ENCODE measurements at places on chromosomes 3 and 15.
A peak's percentile ranks its signal among the peaks of the same experiment; 100 is the strongest.

GRCh38 chr3:40780291-40780924, 255.6 kb downstream of the ZNF621 start:
- no peak for DNase-seq

GRCh38 chr3:62809369-62809768, 65.8 kb downstream of the CADPS start:
- DNase-seq: no peak

DNA sequence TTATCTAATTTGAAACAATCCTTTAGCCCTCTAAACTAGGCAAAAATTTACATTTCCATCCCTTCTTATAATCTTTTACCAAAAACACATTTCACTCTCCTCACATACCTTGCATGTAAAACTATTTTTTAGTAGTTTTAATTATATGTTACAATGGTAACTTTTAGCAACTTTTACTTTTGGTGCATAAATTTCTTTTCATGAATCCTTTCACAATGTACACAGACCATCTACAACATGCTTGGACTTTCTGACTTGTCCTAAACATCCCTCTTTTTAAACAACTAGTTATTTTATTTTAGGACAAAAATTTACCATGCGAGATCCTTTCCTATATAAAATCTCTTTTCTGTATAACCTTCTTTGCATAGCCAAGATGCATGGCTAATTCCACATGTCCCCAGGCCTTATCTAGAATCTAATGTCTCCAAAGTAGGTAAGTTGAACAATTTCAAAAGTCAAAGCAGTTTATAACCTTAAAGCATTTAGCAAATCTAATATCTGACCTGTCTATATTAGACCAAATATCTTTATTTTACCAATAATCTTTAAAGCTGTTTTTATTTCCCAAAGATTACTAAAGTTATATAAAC, 14.4 kb upstream of the ALDH1L1 start:
- DNase-seq: no peak

DNA sequence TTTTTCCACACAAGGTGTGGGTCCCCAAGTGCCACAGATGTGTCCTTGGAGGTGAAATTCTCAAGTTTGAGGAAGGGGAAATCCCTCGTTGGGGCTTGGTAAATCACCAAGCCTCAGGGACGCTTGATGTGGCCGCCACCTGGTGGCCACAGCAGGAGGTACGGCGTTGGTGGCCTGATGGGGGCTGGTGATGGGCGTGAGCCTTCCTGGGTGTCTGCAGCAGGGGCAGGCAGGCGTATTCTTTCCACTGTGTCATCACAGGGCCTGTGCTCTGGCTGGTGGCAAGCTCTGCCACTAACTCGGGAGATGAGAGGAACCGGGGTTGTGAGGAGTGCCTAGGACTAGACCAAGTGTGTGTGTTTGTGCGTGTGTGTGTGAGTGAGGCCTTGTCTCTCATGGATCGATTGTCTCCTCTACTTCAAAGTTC, 4.2 kb downstream of the ACOX2 start:
- peak; percentile 48 for DNase-seq

DNA sequence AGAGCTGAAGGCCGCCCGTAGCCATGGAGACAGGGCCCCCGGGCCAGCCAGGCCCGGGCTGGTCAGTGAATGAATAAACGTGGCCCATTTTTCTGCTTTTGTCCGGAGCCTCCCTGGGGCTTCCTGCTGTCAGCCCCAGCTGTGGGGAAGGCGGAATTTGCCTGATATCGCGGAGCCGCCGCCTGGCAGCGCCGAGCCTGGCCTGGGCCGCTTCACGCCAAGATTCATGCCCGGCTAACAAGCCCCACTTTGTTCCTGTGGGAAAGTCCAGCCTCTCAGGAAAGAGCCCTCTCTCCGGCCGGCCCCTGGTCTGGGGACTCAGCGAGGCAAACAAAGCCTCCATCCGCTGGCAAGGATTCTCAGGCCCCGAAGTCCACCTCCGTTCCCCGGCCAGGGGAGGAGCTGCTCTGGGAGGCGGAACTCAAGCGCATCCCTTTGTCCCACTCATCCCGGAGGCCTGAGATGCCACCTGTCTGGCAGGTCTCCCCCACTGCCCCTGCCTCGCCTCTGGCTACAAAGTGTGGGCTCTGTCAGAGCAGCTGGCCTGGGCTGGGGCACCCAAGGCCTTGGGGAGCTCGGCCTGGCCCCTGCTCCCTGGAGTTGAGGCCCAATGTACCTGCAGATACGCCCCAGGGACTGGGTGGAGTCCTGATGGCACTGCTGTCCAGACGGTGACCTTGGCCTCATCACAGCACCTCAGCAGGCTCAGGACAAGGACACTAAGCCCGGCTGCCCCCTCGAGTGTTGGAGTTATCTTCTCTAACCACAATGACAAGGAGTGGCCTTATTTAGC, 51.6 kb upstream of the SLC6A11 start:
- no peak for DNase-seq

DNA sequence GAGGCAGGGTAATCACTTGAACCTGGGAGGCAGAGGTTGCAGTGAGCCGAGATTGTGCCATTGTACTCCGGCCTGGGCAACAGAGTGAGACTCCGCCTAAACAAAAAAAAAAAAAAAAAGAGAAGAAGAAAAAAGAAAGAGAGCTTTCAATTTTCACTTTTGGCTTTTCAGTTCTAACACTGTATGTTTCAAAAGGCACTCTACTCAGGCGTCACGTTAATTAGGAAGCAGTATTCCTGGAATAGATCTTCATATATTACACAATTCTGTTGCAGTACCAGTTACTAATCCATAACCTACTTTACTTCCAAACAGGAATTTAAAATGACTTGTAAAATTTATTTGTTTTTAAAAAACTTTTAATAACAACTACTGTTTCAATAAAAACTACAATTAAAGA, 131.7 kb upstream of the PLXND1 start:
- no peak for DNase-seq

GRCh38 chr3:165653130-165653778, 184.0 kb downstream of the BCHE start:
- no peak for DNase-seq

DNA sequence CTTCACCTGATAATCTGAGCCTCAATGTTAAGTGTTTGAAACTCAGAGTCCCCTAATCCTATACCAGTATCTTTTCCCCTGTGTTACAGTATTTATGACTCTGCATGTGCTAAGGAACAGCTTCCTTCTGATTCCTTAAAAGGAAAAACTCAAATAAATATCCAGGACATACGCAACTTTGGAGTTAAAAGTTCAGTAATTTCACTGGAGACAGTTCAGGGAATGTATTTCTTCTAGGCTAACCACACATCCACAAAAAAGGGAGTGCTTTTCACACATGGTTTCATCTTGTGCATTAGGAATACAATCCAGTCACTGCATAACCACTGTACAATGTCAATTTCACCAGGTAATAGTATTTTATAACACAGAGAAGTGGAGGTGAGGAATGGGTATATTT, 31.0 kb downstream of the PGBD4 start:
- DNase-seq: no peak

- DNase-seq: no peak
Measured at GRCh38 chr3:168124291-168124690, 28.6 kb upstream of the GOLIM4 start.

DNA sequence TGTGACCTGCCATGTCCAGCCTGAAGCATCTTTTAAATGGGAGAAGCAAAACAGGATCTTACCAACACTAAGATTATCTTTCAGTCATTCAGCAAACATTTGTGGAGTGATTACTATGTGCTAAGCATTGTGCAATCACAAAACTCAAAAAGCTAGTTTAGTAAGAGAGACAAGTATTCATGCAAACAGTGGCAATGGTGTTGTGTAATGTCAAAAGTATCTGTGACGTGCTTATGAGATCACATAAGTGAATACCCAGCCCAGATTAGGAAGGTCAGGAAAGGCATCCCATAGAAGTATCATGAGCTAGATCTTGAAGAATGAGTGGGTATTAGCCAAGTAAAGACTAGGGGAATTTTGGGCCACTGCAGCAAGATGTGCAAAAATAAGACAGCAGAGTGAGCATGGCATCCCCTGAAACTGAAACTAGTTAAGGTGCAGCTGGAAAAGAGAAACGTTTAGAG, 32.1 kb downstream of the SEC62 start:
- peak; percentile 52 for DNase-seq

- DNase-seq: peak; percentile 89
Measured at GRCh38 chr15:84947947-84948830, 33.5 kb upstream of the PDE8A start.

GRCh38 chr3:185659942-185660921, 74.1 kb downstream of the SENP2 start:
- DNase-seq: peak; percentile 33

- no peak for DNase-seq
Measured at GRCh38 chr15:38553071-38553470, 11.5 kb downstream of the RASGRP1 start.

DNA sequence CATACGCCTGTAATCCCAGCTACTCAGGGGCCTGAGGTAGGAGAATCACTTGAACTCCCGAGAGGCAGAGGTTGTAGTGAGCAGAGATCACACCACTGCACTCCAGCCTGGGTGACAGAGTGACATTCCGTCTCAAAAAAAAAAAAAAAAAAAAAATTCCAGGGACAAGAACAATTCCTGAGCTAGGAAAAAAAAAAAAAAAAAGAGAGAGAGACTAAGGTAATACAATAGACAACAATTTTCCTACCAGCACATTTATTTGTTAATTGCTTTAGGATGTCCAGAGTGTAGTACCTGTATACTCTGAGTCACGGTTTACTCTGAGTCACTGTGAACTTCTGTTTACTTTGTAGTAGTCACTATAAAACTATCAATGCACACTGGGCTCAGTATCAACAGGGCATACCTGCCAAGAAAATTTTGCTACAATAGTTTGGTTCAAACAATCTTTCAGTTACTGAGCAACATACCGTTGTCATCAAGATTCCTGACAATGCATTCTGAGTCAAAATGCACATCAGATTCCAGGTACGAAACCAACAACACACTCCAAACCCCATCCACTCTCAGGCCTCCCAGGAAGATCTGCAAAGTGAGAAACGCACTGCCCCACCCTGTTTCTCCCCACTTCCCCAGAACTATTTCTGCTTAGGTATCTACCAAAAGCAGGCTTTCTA, 28.3 kb downstream of the IGF2BP2 start:
- no peak for DNase-seq

DNA sequence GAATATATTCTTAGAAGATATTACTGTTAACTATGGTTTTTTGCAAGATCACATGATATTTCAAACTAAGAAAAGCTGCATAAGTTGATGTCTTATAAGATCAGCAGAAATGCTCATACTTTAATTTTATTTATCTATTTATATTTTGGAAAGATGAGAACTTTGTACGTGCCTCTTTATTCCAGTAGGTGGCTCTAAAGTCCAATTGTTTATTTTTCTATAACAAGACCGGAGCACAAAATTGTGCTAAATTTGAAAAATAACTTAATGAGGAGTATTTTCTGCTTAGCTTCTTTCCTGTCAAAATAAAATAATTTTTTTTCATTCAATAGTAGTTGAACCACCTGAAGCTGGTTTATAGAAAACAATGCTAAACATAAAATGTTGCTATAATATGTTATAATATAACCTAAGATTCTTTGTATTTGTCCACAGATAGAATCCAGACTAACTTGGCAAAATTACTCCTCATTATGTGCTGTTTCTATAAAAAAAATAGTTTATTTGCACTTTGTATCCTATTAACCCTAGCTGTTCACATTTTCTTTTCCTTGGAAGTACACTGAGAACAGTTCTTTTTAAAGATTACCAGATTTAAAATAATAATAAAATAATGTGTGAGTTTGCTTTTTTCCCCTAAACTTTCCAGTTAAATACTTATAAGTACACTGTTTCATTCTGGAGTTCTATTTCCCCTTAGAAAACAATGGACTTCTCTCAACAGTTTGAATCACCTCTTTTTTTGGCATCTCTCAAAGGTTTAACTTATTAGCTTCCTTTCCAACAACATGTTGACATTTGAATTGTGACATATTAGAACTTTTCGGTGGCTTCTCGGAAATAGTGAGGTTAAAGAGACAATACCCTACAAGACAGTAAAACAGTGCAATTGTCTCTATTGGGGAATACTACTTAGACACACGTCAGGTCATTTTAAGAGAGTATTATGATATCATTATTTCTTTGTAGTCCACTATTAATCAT, 530.0 kb downstream of the MECOM start:
- DNase-seq: peak; percentile 14

GRCh38 chr3:72728329-72728889, 119.8 kb downstream of the SHQ1 start:
- DNase-seq: no peak

DNA sequence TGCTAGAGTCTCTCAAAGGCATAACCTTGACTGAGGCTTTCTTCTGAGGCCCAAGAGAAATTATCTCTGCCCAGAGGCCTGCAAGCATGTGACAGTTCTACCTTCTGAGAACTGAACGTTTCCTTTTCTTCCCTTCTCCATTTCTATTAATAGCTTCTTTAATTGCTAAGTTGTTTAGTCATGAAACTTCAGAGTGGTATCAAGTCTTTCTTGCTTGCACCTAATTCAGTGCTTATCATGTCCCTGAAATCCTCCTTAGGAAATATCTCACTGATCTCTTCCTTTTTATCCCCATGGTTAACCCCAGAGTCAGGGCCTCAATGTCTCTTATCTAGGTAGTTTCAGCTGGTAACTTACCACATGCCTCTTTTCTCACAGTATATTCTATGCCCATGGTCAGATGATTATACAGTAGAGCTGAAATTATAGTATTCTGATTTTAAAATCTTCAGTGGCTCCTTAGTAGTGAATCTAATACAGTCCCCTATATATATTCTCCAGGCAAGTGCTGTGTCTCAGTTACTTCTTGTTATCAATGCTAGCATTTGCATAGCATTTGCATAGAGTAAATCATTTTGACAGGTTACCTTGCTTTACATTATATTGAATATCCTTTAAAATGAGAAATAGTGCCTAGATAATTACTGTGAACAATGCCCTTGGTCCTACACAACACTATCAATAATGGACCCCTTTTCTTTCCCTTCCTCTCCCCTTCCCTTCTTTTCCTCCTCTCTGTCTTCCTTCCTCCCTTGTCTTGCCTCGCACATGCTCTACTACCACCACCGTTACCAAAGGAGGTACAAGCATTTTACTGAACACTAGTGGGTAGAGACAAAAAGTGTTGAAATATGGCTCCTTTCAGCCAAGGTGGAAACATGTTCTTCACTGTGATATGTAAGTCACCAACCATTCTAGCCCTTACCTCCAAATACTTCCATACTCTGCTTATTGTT, 33.0 kb downstream of the KBTBD8 start:
- DNase-seq: no peak

Data from amniotic stem cell (primary cell).